Kidney tubule cell (primary cell): ENCODE measurements at places on chromosomes 3 and 15.

DNA sequence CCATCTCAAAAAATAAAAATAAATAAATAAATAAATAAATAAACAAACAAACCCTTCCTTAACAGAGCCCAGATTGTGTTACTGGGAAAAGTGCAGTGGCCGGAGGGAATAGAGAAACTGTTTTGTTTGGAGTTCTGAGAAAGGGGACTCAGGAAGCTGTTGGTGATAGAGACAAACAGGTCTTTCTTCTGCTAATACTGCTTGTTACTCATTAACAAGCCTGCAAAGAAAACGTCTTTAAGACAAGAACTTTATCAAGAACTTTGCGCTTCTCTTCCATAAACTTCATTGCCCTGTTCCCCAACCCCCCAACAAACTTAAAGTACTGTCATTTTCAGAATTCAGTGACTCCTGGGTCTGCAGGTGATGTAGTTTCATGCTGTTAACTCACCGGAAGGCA lies 68.8 kb upstream of the GSK3B start:
- DNase-seq: no peak

DNA sequence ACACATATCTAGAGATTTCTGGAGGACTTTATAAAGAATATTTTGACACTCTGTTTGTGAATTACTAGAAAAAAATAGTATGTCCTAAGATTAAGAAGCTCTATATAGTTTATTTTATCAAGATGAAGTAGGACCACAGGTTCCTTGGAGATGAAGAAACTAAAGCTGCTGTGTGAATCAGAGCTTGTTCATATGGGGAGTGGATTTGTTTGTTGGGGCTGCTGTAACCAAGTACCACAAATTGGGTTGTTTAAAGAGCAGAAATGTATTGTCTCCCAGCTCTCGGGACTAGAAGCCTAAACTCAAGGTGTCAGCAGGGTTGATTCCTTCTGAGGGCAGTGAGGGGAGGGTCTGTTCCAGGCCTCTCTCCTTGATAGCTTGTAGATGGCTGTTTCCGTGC lies 270.6 kb upstream of the UMPS start:
- no peak for DNase-seq

GRCh38 chr3:106139826-106140225 lies 271.0 kb upstream of the CBLB start:
- no peak for DNase-seq

GRCh38 chr3:169515132-169515531 lies 148.4 kb downstream of the MECOM start:
- no peak for DNase-seq

DNA sequence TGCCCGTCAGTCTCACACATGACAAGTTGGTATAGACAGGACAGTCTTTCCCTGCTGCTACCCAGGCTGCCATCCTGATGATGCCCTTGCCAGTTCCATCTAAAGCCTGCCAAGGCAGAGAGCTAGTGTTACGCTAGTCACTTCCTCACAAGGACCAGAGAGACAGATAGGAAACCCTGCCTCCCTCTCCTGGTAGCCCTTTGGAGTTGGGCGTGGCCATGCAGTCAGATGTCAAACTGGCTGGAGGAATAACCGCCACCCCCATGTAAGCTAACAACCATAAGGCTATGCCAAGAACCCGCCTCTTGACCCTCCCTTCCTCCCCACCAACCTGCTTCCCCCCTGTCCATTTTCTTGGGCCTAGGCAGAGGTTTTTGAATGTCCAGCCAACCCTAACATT lies 2.8 kb downstream of the TMEM115 start:
- DNase-seq: peak; percentile 46

GRCh38 chr15:65870889-65871533 lies 1.7 kb downstream of the RAB11A start:
- DNase-seq: peak; percentile 73

- peak; percentile 8 for DNase-seq
Observed at GRCh38 chr3:105277656-105278055, 89.1 kb upstream of the ALCAM start.

DNA sequence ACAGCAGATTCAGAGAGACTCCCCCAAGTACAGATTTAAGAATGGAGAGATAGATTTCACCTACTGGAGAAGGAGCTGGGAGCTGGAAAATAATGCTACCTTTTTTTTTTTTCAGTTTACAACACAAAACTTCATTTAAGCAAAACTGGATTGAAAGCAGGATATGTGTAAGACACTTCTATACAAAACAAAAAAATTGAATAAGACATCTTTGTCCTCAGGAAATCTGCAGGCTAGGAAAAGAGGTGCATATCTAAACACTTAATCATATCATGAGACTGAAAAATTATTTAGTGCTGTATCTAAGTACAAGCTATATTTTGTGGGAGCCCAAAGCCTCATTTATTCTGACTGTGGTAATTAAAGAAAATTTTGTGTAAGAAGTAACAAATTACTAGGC lies 516.1 kb downstream of the ZIC1 start:
- no peak for DNase-seq

DNA sequence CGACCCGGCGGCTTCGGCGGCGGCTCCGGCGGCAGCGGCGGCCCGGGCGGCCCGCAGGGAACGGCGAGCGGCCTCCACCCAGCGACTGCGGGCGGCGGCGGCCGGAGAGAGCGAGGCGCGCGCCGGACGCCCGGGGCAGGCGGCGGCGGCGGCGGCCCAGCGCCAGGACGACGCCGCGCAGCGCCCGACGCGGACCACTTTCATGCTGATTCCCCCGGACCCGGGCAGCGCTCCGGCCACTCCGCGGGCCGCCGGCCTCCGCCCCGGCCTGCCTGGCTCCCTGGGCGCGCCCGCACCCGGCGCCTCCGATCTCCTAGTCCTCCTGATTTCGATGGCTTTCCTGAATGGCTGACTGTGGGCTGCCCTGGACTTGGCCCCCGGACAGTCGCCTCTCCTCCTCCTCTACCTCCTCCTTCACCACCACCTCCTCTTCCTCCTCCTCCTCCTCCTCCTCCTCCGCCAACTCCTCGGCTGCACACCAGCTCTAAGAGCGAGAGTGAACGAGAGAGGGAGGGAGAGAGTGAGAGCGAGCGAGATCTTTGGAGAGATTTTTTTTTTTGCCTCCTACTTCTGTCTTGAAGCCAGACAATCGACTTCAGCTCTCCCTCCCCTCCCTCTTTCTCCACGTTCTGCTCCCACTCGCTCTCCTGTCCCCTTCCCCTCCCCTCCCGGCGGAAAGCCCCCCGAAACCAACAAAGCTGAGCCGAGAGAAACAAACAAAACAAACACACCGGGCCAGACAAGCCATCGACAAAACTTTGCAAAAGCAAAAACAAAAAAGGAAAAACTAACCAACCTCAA lies 844 bp downstream of the NR2F2 start:
- DNase-seq: no peak

DNA sequence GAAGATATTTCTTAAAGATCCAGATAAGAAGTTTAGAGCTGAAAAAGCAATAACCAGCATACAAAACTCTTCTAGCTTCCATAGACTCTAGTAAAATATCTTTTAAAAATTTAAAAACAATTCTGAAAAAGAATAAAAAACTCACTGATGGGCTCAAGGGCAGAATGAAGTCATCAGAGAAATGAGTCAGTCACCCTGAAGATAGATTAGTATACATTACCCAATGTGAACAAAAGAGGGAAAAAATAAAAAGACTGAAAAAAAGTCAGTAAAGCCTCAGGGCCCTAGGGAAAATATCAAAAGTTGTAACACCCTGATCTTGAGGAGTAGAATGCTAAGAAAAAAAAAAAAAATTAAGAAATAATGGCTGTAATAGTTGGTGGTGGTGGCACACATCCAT lies 11.4 kb downstream of the DET1 start:
- no peak for DNase-seq
